ENCODE measurements at places on chromosomes 7 and 10.

GRCh38 chr7:92695308-92696261, 105.4 kb upstream of the FAM133B start:
- no peak for DNase-seq

- DNase-seq: no peak
These were observed 15.9 kb upstream of the ADCK2 start for GRCh38 chr7:140656548-140657515.

DNA sequence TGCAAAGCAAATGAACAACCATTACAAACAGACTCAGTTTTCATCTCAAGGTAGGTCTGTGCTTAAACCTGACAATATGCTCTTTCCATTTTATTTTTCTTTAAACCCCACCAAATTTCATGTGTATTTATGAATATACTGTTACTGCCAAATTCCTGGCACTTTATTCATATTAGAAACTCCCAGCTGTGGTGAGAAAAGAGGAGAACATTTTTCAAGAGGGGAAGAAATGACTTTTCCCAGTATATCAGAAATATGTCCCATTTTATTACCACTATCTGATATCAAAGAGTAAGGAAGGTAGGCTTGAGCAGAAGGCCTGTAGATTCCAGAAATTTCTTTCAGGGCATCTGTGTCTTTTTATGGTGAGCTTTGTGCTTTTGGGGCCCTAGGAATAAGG, 189.6 kb downstream of the ADAM12 start:
- no peak for DNase-seq

DNA sequence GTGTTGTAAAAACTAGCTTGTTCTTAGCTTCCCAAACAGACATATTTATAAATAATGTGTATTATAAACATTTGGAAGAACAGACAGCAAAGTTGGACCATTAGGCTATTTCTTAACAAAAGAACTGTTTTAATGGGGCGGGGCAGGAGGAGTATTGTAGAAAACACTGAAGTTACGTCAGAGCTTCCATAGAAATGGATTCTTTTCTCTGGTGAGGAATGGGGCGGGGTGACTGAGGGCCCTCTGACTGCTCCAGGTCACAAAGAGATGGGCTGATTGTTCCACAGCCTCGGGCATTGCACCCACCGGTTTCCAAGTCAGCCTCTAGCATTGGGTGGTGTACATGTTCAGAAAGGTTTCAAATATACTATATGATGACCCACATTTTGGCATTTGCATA, 36.8 kb upstream of the ADAM12 start:
- DNase-seq: no peak

- no peak for DNase-seq
These were observed 42.9 kb upstream of the TRIM24 start for GRCh38 chr7:138417078-138417700.

DNA sequence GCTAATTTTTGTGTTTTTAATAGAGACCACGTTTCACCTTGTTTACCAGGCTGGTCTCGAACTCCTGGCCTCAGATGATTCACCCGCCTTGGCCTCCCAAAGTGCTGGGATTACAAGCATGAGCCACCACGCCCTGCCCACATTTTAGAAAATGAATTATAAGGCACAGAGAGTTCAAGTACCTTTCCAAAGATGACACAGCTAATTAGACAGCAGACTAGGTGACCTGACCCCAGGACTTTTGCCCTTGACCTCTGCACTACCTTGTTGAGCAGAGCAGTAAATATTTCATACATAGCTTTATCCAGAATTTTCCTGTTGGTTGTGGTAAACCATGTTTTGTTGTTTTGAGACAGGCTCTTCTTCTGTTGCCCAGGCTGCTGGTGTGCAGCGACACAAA, 131.3 kb upstream of the KCTD7 start:
- DNase-seq: no peak

DNA sequence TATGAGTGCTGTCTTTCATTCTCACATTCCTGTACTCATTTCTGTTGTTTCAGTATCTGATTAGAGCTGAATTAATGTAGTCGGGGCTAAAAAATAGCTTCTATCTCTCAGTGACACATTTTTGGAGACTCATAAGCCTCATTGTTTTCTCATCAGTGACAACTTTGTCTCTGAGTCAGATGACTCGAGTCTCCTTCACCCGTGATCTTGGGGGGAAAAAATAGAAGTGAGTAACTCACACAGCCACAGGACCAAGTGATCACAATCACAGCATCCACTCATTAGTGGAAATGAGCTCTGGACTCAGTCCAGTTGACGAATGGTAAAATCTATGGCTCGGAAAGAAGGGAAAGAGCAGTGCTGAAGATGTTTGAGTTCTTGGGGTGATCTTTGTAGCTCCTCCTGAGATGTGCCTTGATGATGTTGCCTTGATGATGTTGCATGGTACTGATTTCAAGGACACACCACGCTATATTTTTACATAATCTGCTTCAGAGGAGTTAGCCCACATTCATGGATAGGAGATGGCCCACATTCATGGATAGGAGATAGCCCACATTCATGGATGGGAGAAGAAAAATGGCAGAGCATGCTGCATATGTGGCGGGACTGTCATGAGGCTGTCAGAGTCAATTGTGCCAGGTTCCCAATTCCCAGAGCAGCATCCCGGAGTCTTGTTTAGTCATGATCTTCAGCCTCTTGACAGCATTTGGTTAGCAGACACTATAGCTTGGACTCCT, 214.7 kb downstream of the CELF2 start:
- no peak for DNase-seq

DNA sequence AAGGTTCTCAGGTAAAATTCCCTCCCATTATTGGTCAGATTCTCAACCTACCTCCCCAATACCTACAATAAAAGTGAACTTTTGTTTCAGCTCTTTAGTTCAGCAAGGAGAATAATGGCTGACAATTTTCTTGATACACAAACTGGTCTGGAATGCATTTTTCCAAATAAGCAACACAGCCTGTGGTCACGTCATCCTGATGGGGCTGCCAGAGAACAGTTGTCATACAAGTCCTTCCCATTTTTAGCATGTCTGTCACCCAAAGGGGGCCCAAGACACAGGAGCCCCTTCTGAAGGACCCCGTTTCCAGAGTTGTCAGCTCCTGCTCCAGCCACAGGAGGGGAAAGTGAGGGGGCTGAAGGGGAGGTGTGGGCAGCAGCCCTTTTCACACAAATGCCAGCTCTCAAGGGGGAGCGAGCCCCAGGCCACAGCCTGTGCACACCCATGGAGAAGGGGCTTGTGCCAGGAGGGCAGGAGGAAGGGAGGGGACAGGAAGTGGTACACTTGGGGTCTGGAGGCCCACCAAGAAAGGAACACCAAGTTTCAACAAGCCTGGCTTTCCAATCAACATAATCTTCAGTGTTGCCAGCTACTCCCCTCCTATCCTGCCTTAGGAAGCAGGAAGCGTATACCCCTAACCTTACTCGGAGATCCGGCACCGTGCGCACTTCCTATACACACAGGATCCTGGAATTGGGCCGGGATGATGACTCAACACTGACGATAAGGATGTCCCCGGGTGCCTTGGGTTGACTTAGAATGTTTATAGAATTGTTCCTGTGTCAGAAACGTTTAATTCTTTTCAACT, 43.4 kb upstream of the PDLIM1 start:
- DNase-seq: no peak

DNA sequence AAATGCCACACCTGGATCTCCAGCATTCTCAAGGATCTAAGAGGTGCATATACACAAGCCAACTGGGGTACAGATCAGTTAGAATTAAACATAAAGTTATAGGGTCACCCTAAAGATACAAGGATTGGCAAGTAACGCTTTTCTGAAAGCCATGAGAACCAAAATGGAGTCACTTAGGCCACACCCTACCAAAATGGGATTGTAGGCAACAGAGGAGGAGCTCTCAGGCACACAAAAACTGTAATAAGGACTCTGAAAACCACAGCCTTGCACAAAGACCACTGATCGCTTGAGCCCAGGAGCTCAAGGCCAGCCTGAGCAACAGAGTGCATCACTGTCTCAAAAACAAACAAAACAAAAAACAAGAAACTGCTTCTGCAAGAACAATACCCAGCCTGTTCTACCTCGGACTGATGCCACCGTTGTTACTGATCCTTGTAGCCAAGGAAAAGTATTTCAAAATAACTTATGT, 35.5 kb downstream of the SVOPL start:
- no peak for DNase-seq

Measured in stimulated activated CD8-positive, alpha-beta memory T cell treated with anti-CD3 and anti-CD28 coated beads, Interleukin-7, amount 100 ng/mL, for 1 hour (primary cell).